ENCODE measurements at places on chromosomes 13 and 19.

GRCh38 chr13:87754097-87754496, 82.9 kb downstream of the SLITRK5 start:
- no peak for DNase-seq

GRCh38 chr13:106986033-106986484, 418.1 kb upstream of the ARGLU1 start:
- no peak for DNase-seq

DNA sequence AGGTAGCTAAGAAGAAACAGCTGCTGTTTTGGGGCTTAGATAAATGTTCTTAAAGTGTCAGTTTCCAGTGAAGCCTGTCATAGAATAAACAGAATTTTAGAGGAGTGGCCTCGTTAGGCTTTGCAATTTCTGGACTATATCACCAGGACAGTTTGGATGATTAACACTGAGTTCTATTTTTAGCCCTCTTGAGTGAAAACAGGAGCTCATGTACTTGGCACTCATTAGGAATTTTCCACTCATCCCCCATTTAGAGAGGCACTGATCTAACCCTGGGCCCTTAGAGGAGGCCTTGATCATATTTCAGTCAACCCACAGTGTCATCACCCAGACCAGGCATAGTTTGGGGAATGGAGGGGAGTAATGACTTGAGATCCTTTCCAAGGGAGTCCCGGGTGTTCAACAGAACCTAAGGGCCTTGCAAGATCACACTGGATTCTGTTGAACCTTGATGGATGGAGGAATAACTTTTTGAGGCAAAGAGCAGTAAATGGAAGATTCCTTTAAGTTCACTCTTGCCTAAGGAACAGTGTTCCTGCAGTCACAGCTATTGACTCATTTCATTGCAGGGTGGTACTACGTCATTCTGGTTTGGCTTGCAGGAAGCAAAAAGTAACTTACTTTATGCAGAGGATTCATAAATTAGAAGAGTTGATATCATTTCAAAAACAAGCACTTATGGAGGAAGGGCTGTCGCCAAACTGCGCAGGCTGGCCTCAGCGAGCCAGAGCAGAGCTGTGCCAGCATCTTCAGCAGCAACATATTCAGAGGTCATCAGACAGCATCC, 160.2 kb downstream of the SLC7A1 start:
- DNase-seq, result no peak

GRCh38 chr13:101289764-101290163, 126.5 kb downstream of the NALCN start:
- no peak for DNase-seq

DNA sequence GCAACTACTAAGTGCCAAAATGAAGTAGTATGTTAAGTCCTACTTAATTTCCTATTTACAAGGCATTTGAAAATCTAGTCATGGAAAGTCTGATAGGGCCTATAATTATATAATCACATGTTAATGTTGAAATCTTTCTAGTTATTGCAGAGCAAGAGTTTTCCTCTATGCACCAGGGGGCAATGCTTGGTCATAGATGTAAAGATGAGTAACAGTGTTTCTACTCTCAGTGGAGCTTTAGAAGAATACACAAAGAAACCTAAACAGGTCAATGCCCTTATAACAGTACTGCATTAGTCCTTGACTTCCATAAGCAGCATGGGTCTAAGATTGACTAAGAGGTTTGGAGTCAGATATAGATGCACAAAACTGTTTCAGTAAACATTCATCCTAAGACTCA, 218.7 kb downstream of the KCTD12 start:
- DNase-seq, result peak; percentile 18

All from naive thymus-derived CD4-positive, alpha-beta T cell (primary cell).